ENCODE measurements at places on chromosomes 3 and 15.

- DNase-seq: no peak
These were observed 16.4 kb downstream of the LDHAL6B start for GRCh38 chr15:59222906-59223550.

- no peak for DNase-seq
These were observed 49.0 kb downstream of the CASR start for GRCh38 chr3:122232485-122232884.

DNA sequence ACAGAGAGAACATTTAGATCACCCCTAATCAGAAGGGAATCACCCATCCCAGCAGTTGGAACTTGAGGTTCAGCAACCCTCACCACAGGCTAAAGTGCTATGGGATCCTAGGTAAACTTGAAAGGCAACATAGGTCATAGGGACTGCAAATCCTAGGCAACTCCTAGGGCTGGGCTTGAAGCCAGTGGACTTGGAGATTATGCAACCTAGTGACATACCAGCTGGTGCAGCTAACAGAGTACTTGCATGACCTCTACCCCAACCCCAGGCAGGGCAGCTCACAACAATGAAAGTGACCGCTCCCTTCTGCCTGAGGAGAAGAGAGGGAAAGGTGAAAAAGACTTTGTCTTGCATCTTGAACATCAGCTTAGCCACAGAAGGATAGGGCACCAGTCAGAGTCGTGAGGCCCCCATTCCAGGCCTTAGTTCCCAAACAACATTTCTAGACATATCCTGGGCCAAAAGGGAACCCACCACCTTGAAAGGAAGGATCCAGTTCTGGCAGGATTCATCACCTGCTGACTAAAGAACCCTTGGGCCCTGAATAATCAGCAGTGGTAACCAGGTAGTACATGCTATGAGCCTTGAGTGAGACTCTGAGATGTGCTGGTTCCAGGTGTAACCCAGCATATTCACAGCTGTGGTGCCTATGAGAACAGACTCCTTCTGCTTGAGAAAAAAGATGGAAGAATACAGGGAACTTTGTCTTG is 37.6 kb upstream of the FBN1 start:
- DNase-seq: no peak

GRCh38 chr15:74609938-74610301 is 5.7 kb upstream of the CLK3 start:
- DNase-seq: no peak

- no peak for DNase-seq
These were observed 10.6 kb upstream of the TBC1D5 start for GRCh38 chr3:17752876-17753631.

DNA sequence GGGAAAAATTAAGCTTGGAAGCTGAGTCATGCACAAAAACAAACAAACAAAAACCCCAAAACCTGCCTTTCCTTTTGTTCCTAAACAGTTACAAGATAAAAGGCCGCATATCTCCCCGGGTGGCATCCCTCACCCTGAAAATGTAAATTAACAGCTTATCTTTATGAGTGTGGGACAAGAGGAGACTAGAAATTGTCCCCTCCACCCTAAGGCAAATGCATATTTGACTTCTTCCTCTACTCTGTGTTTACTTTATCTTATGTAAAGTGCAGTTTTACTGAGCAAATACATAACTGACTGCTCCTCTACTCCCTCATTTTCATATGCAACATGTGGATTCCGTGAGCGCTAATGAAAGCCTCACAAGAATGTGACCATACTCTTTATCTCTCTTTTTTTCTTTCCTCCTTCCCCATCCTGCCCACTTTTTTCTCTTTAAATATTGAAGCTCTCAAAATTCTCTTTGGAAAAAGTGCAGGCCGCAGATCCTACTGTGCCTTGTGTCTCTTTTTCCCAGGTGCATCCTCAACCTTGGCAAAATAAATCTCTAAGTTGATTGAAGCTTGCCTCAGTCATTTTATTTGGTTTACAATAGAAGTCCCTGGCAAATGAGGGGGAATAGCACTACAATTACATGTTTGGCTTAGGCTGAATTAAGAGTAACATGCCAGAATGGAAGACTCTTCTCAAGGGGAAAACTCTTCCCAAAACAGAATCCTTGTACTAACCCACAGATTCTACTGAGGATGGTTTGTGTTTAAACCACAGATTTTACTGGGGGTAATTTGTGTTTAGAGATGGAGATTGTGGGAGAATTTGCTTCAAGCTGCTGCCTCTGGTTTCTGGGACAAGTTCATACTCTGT is 72.7 kb upstream of the WDR72 start:
- DNase-seq: no peak

DNA sequence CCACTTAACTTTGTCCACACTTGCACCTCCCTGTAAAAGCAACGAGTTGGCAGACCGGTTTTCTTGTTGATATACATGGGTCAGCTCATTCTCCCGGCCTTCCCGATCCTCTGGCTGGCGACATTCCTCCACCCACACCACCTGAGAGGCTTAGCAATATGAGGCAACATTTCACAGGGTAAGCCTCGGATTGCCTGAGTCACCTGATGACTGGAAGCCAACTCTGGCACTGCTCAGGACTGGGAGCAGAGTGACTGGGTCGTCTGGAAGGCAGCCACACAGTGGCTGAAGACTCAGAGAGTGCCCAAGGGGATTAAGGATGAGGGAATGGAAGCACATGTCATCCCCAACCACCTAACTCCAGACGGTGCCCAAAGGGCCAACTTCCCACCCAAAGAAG is 9.8 kb downstream of the HOMER2 start:
- no peak for DNase-seq

DNA sequence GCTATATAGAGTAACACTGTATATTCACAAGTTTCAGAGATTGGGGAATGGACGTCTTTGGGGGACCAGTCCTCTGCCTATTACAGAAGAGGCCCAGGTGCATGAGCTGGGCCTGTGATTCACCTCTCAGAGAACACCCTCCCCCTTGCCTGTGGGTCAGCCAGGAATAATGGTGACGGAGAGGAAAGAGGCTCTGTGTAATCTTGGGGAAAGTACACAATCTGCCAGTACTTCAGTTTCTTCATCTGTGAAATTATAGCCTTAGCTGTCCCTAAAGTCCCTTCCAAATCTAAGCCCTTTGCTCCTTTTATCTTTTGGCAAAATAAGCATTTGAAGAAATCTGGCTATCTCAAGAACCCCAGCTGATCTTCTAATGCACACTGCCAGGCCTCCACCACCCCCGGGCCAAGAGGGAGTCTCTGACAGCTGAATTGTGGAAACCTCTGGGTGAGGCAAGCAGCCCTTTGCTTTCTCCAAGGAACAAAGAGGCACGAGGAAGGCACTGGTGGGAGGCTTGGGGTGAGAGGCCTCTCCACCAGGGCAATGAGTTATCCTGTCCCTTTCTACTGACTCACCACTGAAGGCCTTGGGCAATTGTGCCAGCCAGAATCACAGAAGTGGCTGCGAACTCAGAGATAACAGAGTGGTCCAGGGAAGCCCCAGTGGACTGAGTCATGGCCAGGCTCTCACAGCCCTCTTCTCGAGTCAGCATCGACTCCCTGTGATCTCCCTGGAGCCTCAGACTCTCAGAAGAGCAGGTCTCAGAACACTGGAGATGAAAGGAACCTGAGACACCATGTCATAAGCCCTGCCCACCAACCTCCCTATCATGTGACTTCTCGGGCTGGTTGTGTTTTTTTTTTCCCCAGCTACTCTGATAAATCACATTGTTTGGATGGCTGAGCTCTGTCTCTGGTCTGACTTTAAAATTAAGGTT is 31.8 kb downstream of the CCNL1 start:
- DNase-seq: no peak

DNA sequence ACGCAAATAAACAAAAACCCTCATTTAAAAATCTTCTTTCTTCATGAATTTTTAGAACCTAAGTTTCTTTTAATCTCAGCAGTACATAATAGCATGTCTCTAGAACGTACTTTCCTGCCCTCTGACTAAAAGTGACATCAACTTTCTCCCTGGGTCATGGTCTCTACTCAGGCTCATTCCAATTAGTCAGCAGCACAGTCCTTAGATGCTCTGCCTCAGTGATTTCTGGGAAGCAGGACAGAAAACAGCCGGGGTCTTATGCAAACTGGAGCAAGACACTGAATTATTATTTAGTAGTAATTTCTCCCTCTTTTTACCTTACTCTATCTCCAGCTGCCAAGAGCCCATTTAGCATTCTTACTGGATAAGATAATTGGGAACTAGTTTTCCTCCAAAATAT is 365.2 kb downstream of the TUSC7 start:
- no peak for DNase-seq

DNA sequence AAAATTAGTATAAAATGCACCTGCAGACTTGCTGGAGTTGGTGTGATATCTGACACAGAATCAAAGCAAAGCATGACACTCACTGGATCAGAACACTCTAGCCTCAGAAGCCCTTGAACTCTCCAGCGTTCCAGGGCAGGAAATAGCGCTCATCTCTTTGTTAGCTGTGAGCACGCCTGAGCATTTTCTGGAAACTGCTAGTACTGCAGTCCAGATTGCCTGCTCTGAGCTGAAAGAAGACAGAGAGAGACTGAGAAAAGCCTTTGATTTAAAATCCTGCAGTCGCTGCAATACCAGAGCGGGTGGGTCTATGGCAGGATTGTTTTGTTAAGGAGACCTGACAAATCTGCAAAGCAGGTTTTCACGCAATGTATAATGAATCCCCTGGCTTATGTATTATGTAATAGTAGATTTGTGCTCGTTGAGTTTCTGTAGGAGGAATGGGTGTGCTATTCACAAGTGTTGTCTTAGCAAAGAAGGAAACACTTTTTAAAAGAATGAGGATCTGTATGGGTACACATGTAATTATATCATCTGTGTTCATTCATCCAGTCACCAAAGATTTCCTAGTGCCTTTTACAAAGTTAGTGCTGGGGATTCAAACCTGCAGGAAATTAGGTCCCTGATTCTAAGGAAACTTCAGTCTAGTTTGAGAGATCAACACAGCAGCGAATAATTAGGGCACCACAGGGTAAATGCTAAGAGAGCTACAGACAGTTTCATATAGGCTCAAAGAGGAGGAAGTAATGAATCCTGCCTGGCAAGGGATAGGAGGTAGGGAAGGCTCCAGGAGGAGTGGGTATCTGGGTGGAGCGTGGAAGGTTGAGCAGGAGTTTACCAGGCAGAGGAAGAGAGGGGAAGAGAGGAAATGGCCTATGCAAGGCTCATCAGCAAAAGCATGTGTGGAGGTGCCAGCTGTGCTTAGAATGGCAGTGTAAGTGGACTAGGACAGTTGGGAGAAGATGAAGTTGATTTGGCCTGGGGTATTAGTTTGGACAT is 26.1 kb upstream of the MGLL start:
- DNase-seq: no peak

GRCh38 chr15:63465104-63465503 is 39.3 kb upstream of the USP3 start:
- no peak for DNase-seq

GRCh38 chr3:169940470-169941181 is 26.0 kb upstream of the SEC62 start:
- no peak for DNase-seq

- DNase-seq: no peak
These were observed 514 bp downstream of the IGF2BP2 start for GRCh38 chr3:185824051-185825005.

- no peak for DNase-seq
These were observed 883 bp downstream of the RTP4 start for GRCh38 chr3:187369089-187369447.

DNA sequence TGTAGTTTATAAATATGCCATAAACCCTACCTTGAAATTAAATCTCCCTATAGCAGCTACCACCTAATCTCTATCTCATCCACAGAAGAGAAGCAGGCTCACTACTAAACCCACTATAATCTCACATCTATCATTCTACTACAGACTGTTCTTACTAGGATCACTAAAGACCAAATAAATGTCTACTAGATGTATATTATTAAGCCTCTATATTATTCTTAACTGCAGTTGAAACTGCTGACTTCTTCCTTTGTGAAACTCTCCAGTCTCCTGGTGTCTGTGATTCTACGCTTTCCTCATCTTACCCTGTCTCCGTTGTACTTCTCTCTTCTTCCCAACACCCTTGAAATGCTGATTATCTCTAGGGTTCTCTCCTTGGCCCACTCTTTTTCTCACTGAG is 1154.0 kb downstream of the IGSF11 start:
- DNase-seq: no peak

DNA sequence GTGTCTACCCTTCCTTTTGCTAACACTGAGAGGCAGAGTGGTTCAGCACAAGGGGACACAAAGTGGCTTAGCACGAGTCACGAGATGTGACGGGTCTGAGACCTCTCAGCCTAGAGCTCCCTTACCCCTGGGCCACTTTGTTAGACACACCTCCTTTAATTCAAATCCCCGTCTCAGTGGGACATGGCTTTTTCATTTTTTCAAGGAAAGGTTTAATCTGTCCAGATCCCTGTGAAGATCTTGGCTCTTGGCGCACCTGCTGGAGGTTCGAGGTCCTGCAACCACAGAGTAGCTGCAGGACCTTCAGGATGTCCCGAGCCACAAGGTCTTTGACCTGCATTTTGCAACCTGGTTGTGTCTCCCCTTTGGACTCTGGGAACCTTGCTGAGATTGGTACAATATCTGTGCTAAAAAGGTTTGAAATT is 52.0 kb downstream of the LPP start:
- DNase-seq: no peak

DNA sequence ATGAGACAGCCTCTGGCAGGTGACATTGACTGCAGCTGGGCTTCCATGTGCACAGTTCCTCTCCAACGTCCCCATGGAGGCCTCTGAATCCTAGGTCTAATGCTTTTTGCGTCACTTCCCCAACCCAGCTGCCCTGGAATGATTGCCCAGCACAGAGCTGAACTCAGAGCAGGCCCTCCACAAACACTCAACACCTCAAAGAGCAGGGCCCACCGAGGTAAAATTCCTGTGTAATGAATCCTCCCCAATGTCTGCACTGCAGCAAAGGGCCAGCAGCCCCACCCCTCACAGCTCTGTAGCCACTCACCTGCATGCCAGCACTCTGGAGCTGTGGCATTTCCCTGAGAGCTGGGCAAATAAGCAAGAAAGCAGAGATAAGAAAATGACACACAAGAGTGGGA is 42.6 kb upstream of the DUSP7 start:
- DNase-seq: no peak

GRCh38 chr3:102078854-102079808 is 229.8 kb downstream of the NFKBIZ start:
- DNase-seq: no peak

DNA sequence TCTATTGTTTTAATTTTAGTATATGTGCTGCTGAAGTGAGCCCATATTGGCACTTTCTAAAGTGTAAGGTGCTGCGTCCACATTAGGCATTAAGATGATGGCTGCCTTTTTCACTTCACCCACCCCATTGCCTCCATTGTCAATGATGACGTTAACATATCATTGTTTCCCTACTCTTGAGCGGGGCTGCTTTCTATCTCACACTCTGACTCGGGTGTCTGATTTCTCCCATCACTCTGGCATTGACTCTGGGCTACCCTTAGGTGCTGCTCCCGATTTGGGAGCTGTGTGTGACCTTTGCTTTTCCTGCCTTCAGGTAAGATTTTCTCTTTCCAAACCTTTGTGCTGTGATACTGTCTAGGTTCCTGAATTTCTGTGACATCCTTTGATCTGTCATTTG is 28.8 kb downstream of the CGNL1 start:
- DNase-seq: no peak

- no peak for DNase-seq
These were observed 27.1 kb downstream of the IQCH start for GRCh38 chr15:67281714-67282113.
